CD4-positive, alpha-beta T cell treated with Interleukin-4 for 1 hour (primary cell): ENCODE measurements at places on chromosomes 3 and 15.

DNA sequence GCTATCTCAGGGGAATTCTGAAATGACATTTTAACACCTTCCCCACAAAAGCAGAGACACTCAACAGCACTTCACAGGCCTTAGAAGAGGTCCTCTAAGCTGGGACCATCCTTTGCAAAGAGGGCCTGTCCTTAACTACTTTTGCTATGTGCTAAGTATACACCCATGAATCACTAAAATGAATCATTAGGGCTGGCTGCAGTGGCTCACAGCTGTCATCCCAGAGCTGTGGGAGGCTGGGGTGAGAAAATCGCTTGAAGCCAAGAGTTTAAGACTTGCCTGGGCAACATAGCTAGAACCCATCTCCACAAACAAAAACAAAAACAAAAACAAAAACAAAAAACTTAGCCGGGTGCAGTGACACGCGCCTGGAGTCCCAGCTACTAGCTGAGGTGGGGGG is 53.9 kb upstream of the MELTF start:
- DNase-seq, result no peak

DNA sequence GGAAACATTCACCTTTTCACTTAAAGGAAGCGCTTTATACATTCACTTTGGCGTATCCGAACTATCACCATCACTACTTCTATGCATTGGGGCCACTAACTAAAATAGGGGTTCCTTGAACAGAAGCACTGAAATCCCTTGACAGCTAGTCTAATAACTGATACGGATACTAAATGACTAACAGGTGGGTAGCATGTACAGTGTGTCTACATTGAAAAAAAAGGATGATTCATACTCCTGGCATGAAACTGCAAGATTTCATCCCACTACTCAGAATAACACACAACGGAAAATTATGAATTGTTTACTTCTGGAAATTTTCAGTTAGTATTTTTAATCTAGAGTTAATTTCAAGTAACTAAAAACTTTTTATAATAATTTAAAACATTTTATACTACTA is 96.7 kb downstream of the SMARCC1 start:
- no peak for DNase-seq

GRCh38 chr15:40978141-40978540 is 24.9 kb downstream of the CHAC1 start:
- no peak for DNase-seq

GRCh38 chr15:67125589-67126502 is 60.4 kb downstream of the SMAD3 start:
- DNase-seq, result no peak

GRCh38 chr3:133274477-133274876 is 125.4 kb upstream of the BFSP2 start:
- no peak for DNase-seq

DNA sequence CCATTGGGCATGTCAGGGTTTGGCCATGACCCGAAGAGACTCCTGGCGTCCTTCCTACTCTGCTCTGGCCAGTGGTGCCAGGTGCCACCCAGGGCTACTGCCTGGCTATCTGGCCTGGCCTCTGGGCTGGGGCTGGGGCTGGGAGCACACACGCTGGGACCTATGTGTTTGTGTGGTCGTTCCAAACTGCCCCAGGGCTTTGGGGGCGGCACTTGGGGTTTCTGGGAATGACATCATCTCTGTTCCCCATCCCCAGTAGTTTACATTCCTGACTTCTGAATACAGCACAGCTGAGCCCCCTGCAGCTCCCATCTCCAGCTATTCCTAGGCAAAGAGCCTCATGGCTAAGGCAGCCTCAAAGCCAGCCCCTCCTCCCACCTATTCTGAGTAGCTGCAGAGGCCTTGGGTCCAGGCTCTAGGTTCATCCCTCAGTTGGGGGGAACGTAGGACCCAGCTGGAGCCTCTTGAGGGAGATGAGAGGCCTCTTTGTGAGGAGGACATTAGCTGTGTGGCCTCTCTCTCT is 24.3 kb downstream of the PLEKHO2 start:
- no peak for DNase-seq

DNA sequence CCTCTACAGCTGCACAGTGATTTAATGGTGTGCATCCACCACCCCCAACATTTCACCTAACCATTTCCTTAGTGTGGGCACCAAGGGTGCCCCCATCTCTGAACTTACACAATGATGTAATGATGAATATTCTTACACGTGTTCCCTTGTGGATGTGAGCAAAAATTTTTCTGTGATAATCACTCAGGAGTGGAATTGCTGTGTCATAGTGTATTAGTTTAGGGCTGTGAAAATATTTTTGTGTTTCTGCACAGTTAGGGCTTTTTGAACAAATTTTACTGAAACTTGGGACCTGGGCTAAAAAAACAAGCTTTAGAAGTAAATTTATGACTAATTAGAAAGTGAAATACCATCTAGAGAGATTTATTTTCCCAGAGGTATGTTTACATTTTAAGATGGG is 134.5 kb upstream of the CCNL1 start:
- DNase-seq, result no peak

- DNase-seq, result no peak
Measured at GRCh38 chr3:197507081-197507480, 48.7 kb downstream of the BDH1 start.

GRCh38 chr3:74074700-74075099 is 450.0 kb upstream of the PDZRN3 start:
- no peak for DNase-seq

GRCh38 chr15:60673918-60674558 is 195.1 kb upstream of the ICE2 start:
- no peak for DNase-seq

DNA sequence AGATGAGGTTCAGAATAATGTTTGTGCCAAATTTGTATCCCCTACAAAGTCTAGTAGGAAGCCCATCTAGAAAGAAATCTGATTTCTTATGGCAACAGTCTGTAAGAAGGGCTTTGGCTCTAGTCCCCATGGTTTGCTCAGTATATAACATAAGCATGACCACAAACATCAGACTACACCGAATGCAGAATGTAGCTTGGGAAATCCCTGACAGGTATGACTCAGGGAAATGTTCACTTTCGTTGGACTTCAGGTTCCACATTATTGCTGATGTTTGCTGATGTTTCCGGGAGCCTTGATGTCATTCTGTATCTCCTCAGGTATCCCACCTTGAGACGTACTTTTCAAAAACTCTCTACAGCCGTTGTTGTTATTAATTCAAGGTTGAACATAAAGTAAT is 304.4 kb upstream of the TGFBR2 start:
- no peak for DNase-seq

DNA sequence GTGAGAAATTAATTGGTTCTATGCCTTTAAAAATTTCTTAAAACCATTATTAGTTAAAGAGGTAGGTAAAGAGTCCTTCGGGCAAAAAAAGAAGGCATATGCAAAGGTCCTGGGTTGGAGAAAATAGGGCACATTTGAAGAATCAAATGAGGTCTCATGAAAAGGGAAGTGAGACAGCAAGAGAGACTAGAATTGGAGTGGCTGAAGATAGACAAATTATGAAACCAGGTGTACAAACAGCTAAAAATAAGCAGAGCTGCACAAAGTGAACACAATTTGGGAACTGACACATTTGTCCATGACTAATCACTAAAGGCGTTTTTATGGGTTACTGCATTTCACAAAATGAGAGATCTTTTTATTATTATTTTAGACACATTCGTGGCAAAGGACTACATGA is 581.2 kb downstream of the PYDC2 start:
- no peak for DNase-seq

GRCh38 chr3:47410417-47410720 is 29.5 kb downstream of the PTPN23 start:
- DNase-seq, result no peak

DNA sequence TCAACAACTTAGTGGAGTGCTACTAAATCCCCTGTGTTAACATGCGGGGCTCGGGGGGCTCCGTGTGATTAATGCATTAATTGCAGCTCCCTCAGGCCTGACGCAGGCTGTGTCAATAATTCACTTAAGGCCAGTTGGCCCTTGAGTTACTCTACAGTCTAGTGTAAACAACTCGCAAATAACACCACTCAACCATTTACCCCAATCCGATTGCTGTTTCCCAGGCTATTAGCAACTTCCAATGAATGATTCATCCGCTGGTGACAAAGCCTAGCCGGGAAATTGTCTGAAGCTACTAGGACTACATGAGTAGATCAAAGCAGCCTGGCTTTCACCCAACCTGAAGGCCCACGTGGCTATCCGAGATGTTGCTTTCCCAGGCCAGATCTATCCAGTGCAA is 121.3 kb upstream of the SOX14 start:
- DNase-seq, result no peak

GRCh38 chr3:152656972-152657355 is 178.0 kb upstream of the P2RY1 start:
- no peak for DNase-seq

GRCh38 chr3:118842147-118842863 is 192.3 kb downstream of the IGSF11 start:
- DNase-seq, result no peak

GRCh38 chr3:58646503-58646902 is 20.1 kb downstream of the FAM3D start:
- DNase-seq, result no peak

DNA sequence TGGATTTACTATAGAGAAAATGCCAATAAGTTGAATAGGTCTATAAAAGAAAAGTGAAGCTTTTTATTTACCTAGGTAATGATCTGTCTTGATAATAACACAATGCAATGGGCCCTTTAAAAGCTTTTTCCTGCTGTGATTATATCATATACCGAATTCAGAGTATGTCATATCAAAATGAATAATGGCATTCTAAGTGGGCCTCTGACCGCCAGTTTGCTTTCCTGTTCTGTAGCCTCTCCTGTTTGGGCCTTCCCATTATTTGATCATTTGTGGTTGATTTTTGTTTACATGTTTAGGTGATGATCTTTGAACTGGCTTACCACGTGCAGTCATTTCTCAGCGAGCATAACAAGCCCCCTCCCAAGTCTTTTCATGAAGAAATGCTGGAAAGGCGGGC is 14.9 kb downstream of the EIF2AK4 start:
- no peak for DNase-seq

- DNase-seq, result no peak
Measured at GRCh38 chr3:181555681-181556080, 156.0 kb upstream of the SOX2 start.

DNA sequence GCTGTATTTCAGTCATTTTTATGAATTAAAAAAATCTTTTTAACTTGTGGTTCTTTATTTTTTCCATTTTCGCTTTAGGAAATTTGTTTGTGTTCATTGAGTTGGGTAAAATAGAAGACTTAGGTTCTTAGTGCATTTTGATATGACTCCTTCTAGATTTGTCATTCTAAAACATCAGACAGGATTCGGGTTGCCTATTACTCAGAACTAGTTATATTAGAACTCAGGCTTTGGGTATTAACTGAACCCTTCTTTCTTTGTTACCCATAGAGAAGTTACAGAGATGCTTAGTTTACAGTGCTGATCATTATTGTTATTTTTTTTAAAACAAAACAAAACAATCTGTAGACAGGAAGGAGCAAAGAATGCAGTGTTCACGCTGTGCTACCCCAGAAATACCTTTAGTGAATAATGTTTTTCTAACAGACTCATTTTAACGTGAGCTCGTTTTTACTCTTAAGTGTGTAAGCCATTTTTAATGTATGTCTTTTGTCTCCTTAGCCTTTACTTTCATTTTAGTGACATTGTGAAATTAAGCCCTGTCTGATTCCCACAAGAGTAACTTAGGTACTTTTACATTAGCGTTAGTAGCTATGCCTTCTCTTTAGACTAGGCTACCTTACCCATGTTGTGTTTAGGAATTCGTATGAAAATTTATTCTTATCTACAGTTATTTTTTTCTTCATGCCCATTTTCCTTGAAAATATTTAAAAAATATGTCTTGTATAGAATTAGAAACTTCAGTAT is 53.4 kb downstream of the CMC1 start:
- DNase-seq, result no peak

- DNase-seq, result no peak
Measured at GRCh38 chr3:170436697-170437096, 18.0 kb downstream of the CLDN11 start.

GRCh38 chr3:172221547-172221946 is 182.2 kb downstream of the FNDC3B start:
- no peak for DNase-seq

- no peak for DNase-seq
Measured at GRCh38 chr3:67561266-67561665, 93.1 kb downstream of the SUCLG2 start.

DNA sequence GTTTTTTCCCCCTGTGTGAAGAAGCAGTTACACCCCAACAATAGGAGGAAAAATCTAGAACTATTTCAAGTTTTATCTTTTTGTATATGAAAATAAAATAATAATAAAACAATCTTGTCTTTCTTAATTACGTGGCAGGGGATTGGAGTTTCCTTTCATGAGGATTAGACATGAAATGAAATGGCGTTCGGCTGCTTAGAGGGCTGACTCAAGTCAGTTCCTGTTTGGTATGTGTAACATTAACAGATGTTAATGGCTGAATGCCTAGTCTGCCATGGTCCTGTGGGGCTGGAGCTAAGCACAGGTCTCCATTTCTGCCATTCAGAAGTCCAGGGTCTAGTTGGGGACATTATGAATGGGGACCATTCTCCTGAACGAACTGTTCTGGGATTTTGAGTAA is 3.1 kb upstream of the EXOG start:
- DNase-seq, result no peak

DNA sequence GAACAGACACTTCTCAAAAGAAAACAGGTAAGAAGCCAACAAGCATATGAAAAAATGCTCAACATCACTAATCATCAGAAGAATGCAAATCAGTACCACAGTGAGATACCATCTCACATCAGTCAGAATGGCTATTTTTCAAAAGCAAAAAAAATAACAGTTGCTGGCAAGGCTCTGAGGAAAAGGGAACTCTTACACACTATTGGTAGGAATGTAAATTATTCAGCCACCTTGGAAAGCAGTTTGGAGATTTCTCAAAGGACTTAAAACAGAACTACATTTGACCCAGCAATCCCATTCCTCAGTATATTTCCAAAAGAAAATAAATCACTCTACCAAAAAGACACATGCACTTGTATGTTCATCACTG is 95.6 kb downstream of the APBA2 start:
- DNase-seq, result no peak

DNA sequence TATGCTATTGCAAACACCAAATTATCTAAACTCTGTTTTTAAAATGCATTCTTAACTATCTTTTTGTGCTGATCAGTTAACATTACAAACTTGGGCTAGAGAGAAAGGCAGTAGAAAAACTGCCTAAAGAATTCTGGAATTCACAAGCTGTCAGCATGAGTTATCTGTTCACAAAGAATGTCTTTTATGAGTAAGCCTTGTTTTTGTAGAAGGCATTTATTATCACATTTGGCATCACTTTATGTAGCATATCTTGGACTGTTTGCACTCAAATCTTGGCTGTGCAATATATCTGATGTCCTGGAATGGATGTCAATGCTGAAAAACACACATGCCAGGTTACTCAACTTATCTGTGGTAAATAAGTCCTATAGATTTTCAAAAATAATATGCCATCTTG is 15.5 kb upstream of the BCHE start:
- no peak for DNase-seq

GRCh38 chr3:139388821-139389551 is 461 bp downstream of the COPB2 start:
- no peak for DNase-seq

GRCh38 chr3:143070977-143071551 is 48.5 kb upstream of the CHST2 start:
- DNase-seq, result no peak

- DNase-seq, result no peak
Measured at GRCh38 chr3:107211608-107212007, 165.6 kb upstream of the CCDC54 start.

GRCh38 chr3:138297059-138297607 is 32.5 kb downstream of the NME9 start:
- no peak for DNase-seq
